Activated CD8-positive, alpha-beta memory T cell treated with anti-CD3 and anti-CD28 coated beads for 36 hours (primary cell): ENCODE measurements at places on chromosomes 3 and 15. TPM values are rescaled to one million over a fixed set of nuclear protein-coding genes. Genes with fewer than 3 reads are reported as not detected.

Gene IQCH
- 1.5 TPM for total RNA-seq

Gene FANCD2OS
- total RNA-seq = not detected

Gene BCL2A1
- total RNA-seq = 73.5 TPM

Gene DUSP7
- 26.8 TPM for total RNA-seq

Gene VIPR1
- 3.3 TPM for total RNA-seq

Gene SPTSSB
- not detected for total RNA-seq

Gene NMNAT3
- 1.6 TPM for total RNA-seq

Gene REC114
- total RNA-seq = not detected

Gene LRRC31
- not detected for total RNA-seq

Gene CCDC54
- not detected for total RNA-seq

Gene CHRD
- not detected for total RNA-seq

Gene MST1R
- total RNA-seq = 0.99 TPM

Gene AZI2
- total RNA-seq = 27.3 TPM

Gene GOLGA6L7
- not detected for total RNA-seq

Gene GPR87
- 1.0 TPM for total RNA-seq

Gene POC1A
- total RNA-seq = 24.5 TPM

Gene CPLX3
- total RNA-seq = not detected

Gene HIGD2B
- total RNA-seq = 0.17 TPM

Gene FEZF2
- total RNA-seq = not detected

Gene SRPRB
- 128 TPM for total RNA-seq

Gene ACAA1
- total RNA-seq = 75.3 TPM

Gene IGF1R
- 10.5 TPM for total RNA-seq

Gene FAN1
- total RNA-seq = 15.9 TPM

Gene ARIH1
- 146 TPM for total RNA-seq

Gene CYP8B1
- total RNA-seq = not detected

Gene ECE2
- total RNA-seq = not detected

Gene SKIC8
- 70.3 TPM for total RNA-seq

Gene SEMA3F
- total RNA-seq = 0.36 TPM

Gene CTXN2
- not detected for total RNA-seq

Gene ERICH6
- total RNA-seq = not detected

Gene KBTBD13
- not detected for total RNA-seq

Gene KIF15
- total RNA-seq = 25.7 TPM

Gene SMAD3
- 28.7 TPM for total RNA-seq

Gene NRG4
- total RNA-seq = not detected

Gene CP
- not detected for total RNA-seq

Gene GP5
- total RNA-seq = 0.31 TPM

Gene FAM3D
- not detected for total RNA-seq

Gene C3orf20
- not detected for total RNA-seq

Gene SOX14
- total RNA-seq = not detected
